ENCODE measurements at places on chromosomes 12 and 14. TPM values are rescaled to one million over a fixed set of nuclear protein-coding genes. Genes with fewer than 3 reads are reported as not detected.
A peak's percentile ranks its signal among the peaks of the same experiment; 100 is the strongest.

Gene MFAP5
- 0.26 TPM for total RNA-seq

Gene IL31
- total RNA-seq: not detected

Gene HRK
- total RNA-seq: 2.6 TPM

DNA sequence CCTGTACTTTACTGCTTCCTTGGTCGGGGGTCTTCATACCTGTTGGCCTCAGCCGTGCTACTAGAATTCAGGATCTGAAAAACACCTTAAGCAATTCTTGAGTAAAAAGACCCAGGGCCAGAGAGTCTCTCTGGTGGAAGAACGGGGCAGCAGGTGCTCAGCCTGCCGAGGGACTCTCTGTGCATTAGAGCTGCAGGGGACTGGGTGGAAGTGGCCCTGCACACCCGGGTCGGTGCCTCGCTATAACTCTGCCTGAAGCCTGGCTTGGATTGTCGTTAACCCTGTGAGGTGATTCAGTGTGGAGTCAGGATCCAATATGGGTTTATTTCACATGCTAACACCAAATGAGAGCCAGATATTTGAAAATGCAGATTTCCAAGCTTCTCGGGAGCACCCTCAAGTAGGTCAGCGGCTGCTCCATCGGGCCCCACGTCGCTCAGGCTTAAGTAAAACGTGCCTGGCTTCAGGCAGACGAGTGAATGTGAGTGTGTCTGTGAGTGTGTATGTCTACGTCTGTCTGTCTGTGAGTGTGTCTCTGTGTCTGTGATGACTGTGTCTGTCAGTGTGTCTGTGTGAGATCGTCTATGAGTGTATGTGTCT is 35.1 kb upstream of the C14orf180 start:
- H3K27me3 ChIP-seq: no peaks in the 10 kb centered on the region
- peak; percentile 19 for DNase-seq
- H3K4me3 ChIP-seq: no peak overlapping the region
- no peak overlapping the region for H3K27ac ChIP-seq

GRCh38 chr12:61546296-61546695 is 713.9 kb upstream of the USP15 start:
- peak; percentile 33 for DNase-seq
- H3K27ac ChIP-seq: no peak overlapping the region
- no peak overlapping the region for H3K4me3 ChIP-seq
